CD4-positive, alpha-beta memory T cell (primary cell): ENCODE measurements at places on chromosomes 13 and 19. TPM values are rescaled to one million over a fixed set of nuclear protein-coding genes. Genes with fewer than 3 reads are reported as not detected.

SLC44A2 gene
- 203 TPM for total RNA-seq

KIR3DL1 gene
- total RNA-seq: not detected

- no peak overlapping the region for H3K4me3 ChIP-seq
- H3K36me3 ChIP-seq: no peaks in the 10 kb centered on the region
- no peaks in the 10 kb centered on the region for H3K4me1 ChIP-seq
- peak; percentile 75 for DNase-seq
- no peaks in the 10 kb centered on the region for H3K27me3 ChIP-seq
- H3K27ac ChIP-seq: no peak overlapping the region
Measured at GRCh38 chr19:47391510-47392223, 27.7 kb downstream of the MEIS3 start.

DNA sequence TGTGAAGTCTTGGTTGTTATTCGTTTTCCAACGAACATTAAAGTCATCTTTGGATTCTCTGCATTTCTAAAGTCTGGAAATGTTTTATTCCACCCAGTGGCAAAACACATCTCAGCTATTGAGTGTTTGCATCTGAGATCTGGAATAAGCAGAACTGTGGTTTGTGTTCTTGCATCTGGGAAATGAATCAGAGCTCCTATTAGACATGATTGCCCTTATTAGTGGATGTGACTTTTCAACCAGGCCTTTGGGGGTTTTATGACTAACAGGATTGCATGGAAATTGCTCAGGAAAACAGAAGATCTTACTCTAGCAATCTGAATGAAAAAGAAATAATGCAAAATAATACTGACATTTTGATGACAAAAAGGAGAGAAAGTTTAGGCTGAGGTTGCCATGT, 488.8 kb downstream of the IRS2 start:
- H3K4me1 ChIP-seq: no peaks in the 10 kb centered on the region
- H3K36me3 ChIP-seq: no peaks in the 10 kb centered on the region
- no peak overlapping the region for H3K4me3 ChIP-seq
- no peaks in the 10 kb centered on the region for H3K27me3 ChIP-seq
- no peak overlapping the region for H3K27ac ChIP-seq

GRCh38 chr19:30369833-30370232, 2.4 kb upstream of the ZNF536 start:
- H3K4me1 ChIP-seq: no peaks in the 10 kb centered on the region
- H3K27me3 ChIP-seq: no peaks in the 10 kb centered on the region
- H3K4me3 ChIP-seq: no peak overlapping the region
- H3K36me3 ChIP-seq: no peaks in the 10 kb centered on the region
- no peak for DNase-seq

TUBB4A gene
- total RNA-seq: 4.7 TPM

GRCh38 chr13:59360108-59360507, 803.6 kb downstream of the DIAPH3 start:
- DNase-seq: no peak
- no peaks in the 10 kb centered on the region for H3K36me3 ChIP-seq
- H3K4me1 ChIP-seq: no peaks in the 10 kb centered on the region

DNA sequence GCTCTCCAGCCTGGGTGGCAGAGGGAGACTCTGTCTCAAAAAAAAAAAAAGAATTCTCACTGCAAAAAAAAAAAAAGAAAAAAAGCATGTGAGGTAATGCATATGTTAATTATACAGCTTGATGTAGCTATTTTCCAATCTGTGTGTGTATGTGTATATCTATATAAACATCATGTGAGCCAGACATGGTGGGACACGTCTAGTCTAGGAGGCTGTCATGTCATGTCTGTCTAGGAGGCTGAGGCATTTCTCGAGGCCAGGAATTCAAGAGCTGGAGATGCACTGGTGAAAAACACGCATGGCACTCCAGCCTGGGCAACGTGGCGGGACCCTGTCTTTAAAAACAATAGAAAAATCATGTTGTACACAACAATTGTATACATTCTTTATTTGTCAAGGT, 6.9 kb upstream of the SBK3 start:
- no peak overlapping the region for H3K27ac ChIP-seq
- H3K4me3 ChIP-seq: no peak overlapping the region
- H3K4me1 ChIP-seq: no peaks in the 10 kb centered on the region
- no peak for DNase-seq
- H3K36me3 ChIP-seq: no peaks in the 10 kb centered on the region
- H3K27me3 ChIP-seq: no peaks in the 10 kb centered on the region

CEACAM16 gene
- total RNA-seq: not detected

GRCh38 chr13:33544308-33544707, 258.8 kb upstream of the STARD13 start:
- peaks cover 43% of the 10 kb centered on the region for H3K4me1 ChIP-seq
- H3K36me3 ChIP-seq: no peaks in the 10 kb centered on the region
- no peak for DNase-seq
- peak overlapping the region; percentile 96 for H3K27ac ChIP-seq
- H3K27me3 ChIP-seq: no peaks in the 10 kb centered on the region
- no peak overlapping the region for H3K4me3 ChIP-seq

DNA sequence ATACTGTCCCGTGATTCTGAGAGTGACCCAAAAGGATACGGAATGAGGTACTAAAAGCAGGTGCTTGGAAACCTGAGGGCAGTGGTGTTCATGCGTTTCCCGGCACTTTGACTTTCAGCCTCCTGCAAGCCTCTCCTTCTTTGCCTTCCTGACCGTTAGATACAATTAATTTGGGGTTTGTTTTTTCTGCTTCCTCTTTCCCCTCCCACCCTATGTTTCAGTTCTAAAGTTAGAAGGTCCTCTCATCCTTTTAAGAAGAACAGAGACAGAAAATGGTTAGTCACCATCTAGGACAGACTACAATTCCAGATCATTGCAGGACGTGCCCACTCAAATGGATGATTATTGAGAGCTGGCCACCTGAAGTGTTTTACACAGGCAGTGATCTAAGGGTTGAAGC, 1.8 kb upstream of the LILRB4 start:
- no peak overlapping the region for H3K27ac ChIP-seq
- H3K4me1 ChIP-seq: no peaks in the 10 kb centered on the region
- no peak overlapping the region for H3K4me3 ChIP-seq
- no peaks in the 10 kb centered on the region for H3K36me3 ChIP-seq

DNA sequence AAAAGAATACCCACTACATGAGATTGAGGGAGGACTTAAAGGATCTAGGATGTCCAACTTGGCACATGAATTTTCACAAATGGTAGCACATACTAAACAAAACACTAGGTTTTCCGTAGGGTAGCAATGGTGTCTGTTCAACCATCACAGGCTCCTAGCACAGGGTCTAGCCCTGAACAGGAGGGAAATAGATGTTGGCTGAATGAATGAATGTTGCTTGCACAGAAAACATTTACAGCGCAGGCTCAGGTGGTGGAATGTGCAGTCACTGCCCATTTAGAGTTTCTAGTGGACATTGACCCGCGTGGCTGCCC, 1.9 kb upstream of the MYCBP2 start:
- DNase-seq: no peak
- H3K27me3 ChIP-seq: no peaks in the 10 kb centered on the region
- H3K27ac ChIP-seq: peak overlapping the region; percentile 62
- peak overlapping the region; percentile 78 for H3K4me3 ChIP-seq
- peaks cover 45% of the 10 kb centered on the region for H3K4me1 ChIP-seq

DNA sequence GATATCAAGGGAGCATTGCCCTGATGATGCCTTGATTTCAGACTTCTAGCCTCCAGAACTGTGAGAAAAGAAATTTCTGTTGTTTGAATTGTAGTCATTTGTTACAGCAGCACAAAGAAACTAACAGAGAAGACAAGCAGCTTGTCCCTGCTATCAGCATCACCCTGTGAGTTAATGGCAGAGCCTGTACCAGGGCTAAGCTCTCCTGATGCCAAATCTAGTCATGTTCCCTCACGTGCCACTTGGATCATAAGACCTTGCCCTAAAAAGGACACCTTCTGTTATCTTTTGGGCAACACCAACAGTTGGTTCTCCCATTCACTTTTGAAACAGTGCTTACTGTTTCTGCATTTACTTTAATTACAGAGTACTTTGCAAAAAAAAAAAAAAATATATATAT, 14.8 kb downstream of the RCBTB2 start:
- H3K4me3 ChIP-seq: no peak overlapping the region
- no peak for DNase-seq
- no peak overlapping the region for H3K27ac ChIP-seq
- no peaks in the 10 kb centered on the region for H3K27me3 ChIP-seq

- H3K27me3 ChIP-seq: no peaks in the 10 kb centered on the region
- no peak overlapping the region for H3K27ac ChIP-seq
- H3K36me3 ChIP-seq: no peaks in the 10 kb centered on the region
- H3K4me3 ChIP-seq: no peak overlapping the region
Measured at GRCh38 chr19:31772915-31773314, 423.7 kb upstream of the TSHZ3 start.

MAST3 gene
- 53.9 TPM for total RNA-seq

OSCAR gene
- total RNA-seq: 0.64 TPM

IGFL1 gene
- total RNA-seq: not detected
